Osteoblast (primary cell): ENCODE measurements at places on chromosomes 1 and 21. TPM values are rescaled to one million over a fixed set of nuclear protein-coding genes. Genes with fewer than 3 reads are reported as not detected.

Gene OTUD7B
- total RNA-seq = 18.3 and 18.5 TPM in 2 replicates

Gene LRRC71
- 0.36 and 0.59 TPM in 2 replicates for total RNA-seq

Gene SLC6A9
- total RNA-seq = 18.5 and 19.4 TPM in 2 replicates

Gene TNNT2
- total RNA-seq = not detected in 2 replicates

Gene IL6R
- 5.3 and 8.0 TPM in 2 replicates for total RNA-seq

Gene SPATA46
- not detected in 2 replicates for total RNA-seq

Gene RYR2
- not detected in 2 replicates for total RNA-seq

Gene CR1L
- not detected in 2 replicates for total RNA-seq

Gene IL19
- not detected in 2 replicates for total RNA-seq

Gene RPE65
- not detected in 2 replicates for total RNA-seq

Gene CA6
- not detected in 2 replicates for total RNA-seq

Gene RNF223
- not detected in 2 replicates for total RNA-seq

Gene FLG2
- total RNA-seq = not detected in 2 replicates

Gene ATP1A4
- not detected in 2 replicates for total RNA-seq

Gene DNASE2B
- total RNA-seq = not detected in 2 replicates

Gene DIO1
- total RNA-seq = not detected in 2 replicates

Gene SCYL3
- 9.4 and 10.1 TPM in 2 replicates for total RNA-seq
